ENCODE measurements at places on chromosomes 5 and 9.

- no peak for DNase-seq
Measured at GRCh38 chr5:143164557-143164956, 238.9 kb downstream of the NR3C1 start.

GRCh38 chr5:171418982-171419687 is at the start of gene FGF18:
TSS of gene FGF18 (plus strand) at chr5:171419647. CDS start at chr5:171420200, 553 bp downstream.
- peak; percentile 89 for DNase-seq

DNA sequence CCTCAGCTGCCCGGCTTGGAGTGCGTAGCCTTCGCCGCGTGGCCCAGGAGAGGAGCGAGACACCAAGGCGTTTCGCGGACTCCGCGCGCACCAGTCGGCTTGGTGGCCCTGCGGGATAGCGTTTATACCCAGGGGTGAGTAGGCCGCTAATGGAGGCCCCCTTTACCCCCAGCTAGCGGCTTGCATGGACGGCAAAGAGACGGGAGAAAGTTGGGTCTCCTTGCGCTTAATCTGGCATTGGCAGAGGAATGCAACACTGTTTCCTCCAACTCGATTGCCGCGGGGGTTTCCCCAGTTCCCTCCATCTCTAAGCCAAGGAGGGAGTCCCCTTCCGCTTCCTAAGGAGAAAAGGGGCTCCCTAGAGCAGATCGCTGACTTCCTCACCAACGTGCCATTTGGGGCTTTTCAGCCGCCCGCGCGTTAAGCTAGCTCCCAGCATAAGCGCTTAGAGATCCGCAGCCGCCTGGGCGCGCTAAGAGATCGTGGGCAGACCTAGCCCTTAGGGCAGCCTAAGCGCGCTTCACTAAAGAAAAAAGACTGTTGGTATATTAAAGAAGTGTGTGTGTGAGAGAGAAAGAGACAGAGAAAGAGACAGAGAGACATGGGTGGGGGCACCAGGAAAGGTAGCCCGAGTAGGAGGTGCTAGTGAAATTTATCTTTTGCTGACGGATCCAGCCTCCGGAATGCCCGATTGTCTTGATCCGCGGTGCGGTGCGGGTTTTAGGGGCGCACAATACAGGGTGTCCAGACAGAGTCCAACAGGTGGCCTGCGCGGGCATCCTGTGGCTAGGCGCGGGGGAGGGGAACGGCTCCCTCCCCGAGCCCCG is 597.9 kb upstream of the SGCD start:
- peak; percentile 77 for DNase-seq

- no peak for DNase-seq
Measured at GRCh38 chr5:61647672-61648071, 315.6 kb downstream of the ZSWIM6 start.

DNA sequence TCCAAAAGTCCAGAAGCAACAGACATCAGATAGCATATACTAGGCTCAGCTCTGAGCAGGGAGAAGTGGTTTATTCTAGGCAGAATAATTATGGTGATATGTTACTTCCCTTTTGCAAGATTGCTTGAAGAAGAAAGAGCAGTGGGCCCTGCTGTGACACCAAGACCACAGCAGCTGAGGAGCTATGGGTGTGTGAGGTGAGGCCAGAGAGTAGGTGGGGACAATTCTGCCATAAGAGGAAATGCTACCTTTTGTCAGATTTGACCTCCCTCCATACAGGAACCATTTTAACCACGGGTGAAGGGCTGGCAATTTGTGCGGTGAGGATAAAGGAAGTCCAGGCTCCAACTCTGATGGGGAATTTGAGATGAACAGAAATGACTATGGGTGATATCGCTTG is 51.3 kb downstream of the TNFSF15 start:
- no peak for DNase-seq

GRCh38 chr5:181087309-181087708 is 43.7 kb downstream of the OR2V1 start:
- no peak for DNase-seq

GRCh38 chr5:127892467-127893207 is 189.4 kb downstream of the CCDC192 start:
- DNase-seq = no peak

- peak; percentile 77 for DNase-seq
Measured at GRCh38 chr5:68460147-68460798, 244.7 kb downstream of the PIK3R1 start.

- DNase-seq = no peak
Measured at GRCh38 chr5:144100702-144101101, 69.8 kb downstream of the YIPF5 start.

DNA sequence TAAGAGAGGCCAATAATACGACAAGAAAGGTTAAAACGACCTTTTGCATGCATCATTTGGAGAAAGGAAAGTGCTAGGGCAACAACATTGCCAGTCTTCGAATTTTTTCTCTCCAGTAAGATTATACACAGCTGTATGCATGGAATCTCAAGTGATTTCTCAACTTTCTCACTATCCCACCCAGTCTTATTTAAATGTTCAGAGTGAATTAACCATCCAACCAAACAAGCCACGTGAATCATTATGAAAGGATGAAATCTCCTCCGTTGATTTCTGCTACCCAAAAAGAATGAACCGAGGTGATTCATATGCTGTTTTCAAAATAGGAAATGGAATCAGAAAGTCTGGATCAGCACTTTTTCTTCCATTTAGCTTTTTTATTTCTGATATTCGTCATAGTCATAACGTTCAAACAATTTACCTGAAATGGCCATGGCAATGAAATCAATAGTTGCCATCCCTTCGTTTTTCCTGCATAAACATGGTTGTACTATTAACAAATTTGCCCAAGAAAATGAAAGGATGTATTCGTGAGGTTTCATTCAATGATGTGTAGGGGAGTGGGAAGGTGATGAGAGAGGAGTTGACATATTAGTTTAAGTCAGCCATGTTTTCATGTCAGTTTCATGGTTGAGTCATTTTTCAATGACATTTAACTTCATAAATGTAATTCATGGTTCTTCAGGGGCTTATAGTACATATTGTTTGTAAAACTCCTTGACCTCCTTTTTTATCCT is 170.9 kb upstream of the WWC1 start:
- no peak for DNase-seq

DNA sequence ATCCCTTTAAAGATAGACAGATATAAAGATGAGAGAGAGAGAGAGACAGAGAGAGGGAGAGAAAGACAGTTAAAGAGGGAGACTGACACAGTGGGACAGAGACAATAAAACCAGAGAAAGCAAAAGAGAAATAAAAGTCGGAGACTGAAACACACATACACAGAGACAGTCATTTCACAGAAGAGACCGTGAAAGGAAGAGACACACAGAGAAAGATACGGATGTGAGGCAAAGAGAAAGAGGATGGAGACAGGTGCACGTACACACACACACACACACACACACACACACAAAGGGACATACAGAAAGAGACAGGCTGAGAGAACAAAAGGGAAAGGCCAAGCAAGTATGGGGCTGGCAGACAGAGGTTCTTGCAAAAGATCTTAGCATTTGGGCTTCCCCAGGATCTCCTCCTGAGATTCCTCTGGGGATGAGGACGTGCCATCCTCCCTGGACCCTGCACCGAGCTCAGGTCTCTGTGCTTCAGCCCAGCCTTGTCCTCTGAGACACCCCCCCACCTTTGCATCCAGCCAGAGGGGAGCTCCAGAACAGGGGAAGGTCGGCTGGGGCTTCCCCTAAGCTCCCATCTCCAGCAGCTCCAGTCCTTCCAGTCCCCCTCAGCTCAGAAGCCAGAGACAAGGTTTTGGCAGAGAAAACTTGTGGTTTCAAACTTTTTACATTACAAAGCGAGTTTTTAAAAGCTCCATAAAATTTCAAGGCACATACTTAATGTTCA is 318.4 kb upstream of the PANK3 start:
- no peak for DNase-seq

GRCh38 chr5:116445311-116445710 is 129.3 kb downstream of the SEMA6A start:
- no peak for DNase-seq

DNA sequence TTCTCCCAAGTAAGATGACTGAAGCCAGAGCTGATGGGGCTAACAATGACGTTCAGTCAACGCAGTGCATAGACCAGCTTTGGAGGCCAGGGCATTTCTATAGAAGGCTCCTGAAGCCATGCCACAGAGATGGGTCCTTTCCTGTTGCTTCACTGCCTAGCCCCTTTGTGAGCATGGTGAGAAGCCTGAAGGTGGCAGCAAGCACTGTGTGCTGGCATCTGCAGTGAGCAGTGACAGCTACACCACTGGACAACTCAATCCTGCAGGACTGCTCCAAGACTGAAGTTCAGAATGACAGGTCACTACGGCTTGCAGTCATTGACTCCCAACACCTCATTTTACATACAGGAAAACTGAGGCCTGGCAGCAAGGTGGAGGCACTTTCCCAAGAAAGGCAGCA is 229.0 kb downstream of the TSSK1B start:
- no peak for DNase-seq

DNA sequence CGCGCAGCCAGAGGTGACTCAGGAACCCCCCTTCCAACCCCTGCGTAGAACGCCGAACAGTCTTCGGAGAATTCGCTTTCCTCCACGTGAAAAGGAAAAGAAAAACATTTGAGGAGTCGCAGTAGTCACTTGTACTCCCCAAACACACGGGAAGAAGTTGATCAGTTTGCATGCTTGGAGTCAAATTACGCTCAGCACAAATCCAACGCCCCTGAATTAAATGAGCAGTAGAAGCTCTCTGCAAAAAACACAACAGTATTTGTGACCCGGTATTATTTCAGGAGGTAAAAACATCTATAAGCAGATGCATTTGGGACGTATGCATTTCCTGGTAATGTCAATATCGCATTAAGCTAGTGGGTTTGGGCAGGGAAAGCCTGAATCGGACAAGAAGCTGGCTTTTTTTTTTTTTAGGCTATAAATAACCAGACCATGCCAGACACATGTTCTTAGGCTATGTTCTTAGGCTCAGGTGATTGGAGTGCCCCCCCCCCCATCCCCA is 854 bp upstream of the ARL15 start:
- DNase-seq = peak; percentile 42

GRCh38 chr9:86867804-86868313 is 79.4 kb downstream of the GAS1 start:
- peak; percentile 13 for DNase-seq

DNA sequence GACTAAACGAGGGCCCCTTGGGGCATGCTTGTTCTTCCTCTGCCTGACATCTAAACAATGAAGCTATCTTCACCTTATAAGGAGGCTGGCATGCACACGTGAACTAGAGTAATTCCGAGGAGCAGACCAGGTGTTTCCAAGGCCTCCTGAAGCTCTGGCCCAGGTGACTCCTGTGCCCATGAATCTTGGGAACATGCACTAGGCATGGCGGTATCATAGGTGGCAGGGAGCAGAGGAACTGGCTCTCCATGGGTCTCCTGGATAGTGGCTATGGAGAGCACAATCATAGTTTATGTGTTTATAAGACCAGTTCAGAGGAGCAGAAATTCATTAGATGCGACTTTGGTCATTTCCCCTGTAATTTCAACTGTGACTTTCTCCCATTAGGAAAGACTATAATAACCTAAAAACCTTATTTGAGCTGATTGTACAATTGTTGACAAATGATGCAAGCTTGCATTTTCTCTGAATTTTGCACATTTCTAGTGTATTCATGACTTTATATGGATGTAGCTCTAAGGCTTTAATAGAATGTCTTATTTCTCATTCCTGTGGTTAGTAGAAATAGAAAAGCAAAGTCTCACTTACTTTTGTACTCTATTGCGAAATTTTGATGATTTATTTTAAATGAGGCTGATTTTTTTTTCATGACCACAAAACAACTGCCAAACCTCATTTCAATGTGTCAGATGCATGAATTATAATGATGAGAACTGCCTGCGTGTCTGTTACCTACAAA is 135.3 kb upstream of the RPS23 start:
- DNase-seq = no peak

GRCh38 chr5:136056771-136057335 is 28.1 kb downstream of the TGFBI start:
- no peak for DNase-seq

DNA sequence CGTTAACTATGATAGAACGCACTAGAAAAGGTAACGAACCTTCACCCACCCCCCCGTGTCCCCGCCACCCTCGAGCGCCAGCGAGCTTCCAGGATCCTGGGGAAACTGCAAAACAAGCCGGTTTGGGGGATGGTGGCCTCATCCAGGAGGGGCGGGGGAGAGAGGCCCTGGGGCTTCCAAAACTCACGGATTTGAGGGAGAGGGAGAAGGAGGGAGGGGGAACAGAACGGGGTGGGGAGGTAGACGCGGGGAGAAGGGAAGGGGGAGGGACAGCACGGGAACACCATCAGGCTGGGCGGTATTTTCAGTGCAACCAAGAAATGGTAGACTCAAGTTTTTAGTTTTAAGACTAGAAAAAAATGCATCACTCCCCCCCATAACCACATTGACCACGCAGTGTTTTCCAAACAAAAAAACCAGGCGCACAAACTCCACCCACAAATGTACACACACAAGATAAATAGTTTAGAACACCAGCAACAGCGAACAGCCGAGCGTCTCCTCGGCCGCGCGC is 1.4 kb downstream of the NRARP start:
- DNase-seq = peak; percentile 84

DNA sequence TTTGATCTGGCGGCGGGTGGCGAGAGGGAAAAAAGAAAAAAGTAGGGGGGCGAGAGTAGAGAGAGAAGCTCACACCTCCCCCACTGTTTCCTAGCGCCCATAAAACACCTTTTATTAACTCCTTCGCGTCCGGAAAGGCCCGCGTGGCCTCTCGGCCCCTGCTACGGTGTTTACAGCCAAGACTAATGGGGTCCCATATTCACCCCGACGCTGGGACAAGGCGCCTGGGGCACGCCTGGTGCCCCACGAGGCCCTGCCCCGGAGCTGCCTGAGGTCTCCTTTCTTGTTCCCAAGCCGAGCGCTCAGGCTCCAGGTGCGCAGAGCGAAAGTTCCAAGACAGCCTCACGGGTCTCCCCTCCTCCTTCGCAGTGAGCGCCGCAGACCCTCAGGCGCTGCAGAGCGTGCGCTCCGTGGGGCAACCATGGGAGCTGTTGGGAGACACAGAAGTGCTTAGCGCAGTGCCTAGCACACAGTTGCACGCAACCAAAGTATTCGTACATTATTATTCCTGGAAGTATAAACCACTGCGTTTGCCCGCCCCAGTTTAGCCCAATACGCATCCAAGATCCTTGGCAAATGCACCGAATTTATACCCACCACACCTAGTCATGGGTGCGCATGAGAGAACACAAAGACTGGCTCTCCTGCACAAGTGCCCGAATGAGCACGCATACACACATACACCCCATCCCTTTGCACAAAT is 4.3 kb downstream of the HAND1 start:
- peak; percentile 82 for DNase-seq

DNA sequence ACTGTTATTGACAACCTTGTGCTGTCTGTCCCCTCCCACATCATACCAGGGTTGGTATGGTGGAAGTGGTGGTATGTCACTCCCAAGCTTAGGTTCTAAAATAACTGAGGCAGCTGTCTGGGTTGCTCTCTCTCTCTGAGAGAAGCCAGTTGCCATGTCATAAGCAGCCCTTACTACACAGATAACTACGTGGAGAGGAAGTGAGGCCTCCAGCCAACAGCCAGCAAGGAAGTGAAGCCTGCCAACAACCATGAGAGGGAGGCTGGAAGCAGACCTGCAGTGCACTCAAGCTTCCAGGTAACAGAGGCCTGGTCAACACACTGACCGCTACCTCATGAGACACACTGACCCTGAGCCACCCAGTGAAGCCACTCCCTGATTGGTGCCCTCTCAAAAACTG is 18.6 kb downstream of the CTNNAL1 start:
- DNase-seq = no peak

All from GM23338 (cell line).